Hematopoietic multipotent progenitor cell treated with erythropoietin and hydrocortisone succinate and interleukin-3 and kit ligand, for 4 days (in vitro differentiated cells): ENCODE measurements at places on chromosomes 5 and 9.

DNA sequence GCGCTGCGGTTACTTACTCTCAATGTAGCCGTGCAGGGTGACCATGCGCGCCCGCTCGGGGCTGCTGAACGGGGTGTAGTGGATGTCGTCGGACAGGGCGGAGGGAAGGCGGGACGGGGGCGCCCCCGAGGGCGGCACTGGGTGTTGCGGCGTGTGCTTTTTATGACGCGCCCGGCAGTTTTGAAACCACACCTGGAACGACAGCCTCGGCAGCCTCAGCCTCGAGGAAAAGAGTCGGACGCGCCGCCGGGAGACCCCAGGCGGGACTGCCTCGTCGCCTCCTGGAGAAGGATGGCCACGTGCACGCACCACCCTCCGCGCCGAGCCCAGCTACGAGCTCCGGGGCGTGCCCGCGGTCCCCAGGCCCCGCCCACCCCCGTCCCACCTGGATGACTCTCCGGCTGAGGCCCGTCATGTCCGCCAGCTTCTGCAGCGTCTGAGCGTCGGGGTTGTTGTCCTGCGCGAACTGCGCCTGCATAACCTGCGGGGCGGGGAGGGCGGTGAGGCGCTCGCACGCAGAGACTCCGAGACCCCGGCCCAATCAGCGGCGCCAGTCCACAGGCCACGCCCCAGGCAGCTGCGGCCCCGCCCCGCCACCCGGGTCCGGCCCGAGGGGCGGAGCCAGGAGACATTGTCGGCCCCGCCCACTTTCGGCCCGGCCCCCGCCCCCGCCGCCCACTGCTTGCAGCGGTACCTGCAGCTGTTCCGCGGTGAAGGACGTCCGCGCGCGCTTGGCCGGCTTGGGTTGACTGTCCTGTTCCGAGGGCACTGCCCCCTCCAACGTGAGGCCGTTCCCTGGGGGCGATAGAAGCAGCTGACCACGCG lies 15.0 kb downstream of the LHX6 start:
- peak; percentile 88 for DNase-seq

DNA sequence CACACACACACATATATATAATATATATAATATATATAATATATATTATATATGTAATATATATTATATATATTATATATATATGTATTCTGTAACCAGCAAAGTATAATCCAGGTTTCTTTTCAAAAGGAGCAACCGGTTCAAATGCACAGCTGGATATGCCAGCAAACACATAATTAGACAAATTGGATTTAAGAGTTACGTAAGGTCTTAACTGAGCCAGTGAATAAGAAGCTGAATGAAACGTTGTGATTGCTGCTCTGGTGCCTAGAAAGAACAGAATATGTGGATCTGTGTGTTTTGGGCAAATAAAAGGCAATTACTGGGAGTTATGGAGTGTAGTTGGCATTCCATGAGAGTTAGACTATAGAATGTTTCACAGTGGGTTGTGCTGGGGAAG lies 178.1 kb downstream of the SLF1 start:
- no peak for DNase-seq

GRCh38 chr9:13597004-13597403 lies 317.5 kb upstream of the MPDZ start:
- no peak for DNase-seq

DNA sequence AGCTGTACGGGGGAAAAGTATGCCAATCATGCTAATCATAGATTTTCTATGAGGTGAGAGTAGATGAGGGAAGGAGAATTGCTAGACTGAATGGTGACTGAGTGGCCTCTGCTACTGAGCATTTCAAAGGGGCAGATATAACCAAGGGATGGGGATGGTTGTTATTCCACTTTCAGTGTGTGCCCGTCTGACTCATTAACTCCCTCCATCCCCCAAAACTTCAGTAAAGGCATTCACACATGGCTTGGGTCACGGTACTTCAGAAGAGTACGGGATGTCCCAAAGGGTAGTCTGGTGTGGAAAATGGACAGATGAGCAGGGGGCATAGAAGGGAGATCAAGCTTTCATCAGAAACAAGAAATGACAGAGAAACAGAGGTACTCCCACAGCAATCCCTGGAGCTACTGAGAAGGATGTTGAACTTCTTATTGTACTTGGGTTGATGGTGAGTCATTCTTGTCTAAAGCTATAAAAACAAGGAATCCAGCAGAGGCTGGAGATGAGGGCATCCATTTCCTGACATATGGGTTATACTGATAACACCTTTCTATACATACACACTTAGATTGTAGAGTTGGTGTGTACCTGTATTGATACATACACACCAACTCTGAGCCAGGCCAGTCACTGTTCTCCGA lies 8.9 kb upstream of the TLE4 start:
- DNase-seq: no peak

- no peak for DNase-seq
Observed at GRCh38 chr9:37251452-37251851, 131.1 kb downstream of the ZCCHC7 start.

DNA sequence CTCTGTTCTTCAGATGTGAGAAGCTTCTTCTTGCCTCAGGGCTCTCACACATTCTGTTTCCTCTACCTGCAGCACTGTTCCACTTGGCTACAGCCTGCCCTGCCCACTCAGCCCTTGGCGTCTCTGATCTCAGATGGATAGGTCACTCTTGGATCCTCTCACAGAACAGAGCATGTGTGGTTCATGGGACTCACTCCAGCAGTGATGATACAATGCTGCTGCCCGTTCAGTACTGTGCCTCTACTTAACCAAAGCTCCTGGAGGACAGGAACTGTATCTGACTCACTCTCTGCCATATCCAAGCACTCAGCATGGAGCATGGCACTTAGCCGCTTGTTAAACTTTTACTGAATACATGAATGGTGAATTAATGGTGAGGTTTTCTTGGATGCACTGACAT lies 3.4 kb upstream of the SPINK4 start:
- no peak for DNase-seq

- DNase-seq: no peak
Observed at GRCh38 chr9:101795147-101795546, 56.7 kb upstream of the GRIN3A start.

DNA sequence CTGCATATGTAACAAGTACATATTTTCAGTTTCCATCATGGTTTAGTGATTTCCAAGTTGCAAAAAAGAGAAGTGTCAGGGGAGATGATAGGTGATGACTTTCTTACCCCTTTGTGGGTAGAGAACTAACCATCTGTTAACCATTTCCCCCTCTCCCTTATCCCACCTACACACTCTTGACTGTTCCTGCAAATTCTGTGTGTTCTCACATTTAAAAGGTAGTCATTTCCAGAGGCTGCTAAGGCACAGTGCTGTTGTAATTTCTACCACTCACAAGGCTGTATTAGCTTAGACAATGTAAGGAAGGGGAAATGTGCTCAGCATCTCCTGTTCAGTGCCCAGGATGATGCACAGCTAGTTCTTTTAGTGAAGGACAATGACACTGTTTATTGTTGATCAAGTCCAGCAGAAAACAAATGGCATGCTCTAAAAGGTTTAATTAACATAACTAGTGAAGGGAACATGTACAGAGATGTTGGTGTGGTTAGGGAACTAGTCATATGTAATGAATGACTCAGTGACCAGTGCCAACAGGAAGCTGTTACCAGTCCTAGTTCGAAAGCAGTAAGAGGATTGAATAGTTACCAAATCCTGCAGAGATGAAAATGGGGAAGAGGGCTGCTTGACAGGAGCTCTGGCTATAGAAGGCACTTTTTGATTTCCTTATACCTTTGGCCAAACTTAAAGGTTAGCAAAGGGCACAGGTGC lies 165.1 kb downstream of the PLK2 start:
- DNase-seq: peak; percentile 20

- no peak for DNase-seq
Observed at GRCh38 chr9:14911046-14911445, 818 bp upstream of the FREM1 start.

GRCh38 chr9:137078701-137079400 lies 1.5 kb downstream of the UAP1L1 start:
- no peak for DNase-seq
